ENCODE measurements at places on chromosomes 6 and 20. TPM values are rescaled to one million over a fixed set of nuclear protein-coding genes. Genes with fewer than 3 reads are reported as not detected.
A peak's percentile ranks its signal among the peaks of the same experiment; 100 is the strongest.

DNA sequence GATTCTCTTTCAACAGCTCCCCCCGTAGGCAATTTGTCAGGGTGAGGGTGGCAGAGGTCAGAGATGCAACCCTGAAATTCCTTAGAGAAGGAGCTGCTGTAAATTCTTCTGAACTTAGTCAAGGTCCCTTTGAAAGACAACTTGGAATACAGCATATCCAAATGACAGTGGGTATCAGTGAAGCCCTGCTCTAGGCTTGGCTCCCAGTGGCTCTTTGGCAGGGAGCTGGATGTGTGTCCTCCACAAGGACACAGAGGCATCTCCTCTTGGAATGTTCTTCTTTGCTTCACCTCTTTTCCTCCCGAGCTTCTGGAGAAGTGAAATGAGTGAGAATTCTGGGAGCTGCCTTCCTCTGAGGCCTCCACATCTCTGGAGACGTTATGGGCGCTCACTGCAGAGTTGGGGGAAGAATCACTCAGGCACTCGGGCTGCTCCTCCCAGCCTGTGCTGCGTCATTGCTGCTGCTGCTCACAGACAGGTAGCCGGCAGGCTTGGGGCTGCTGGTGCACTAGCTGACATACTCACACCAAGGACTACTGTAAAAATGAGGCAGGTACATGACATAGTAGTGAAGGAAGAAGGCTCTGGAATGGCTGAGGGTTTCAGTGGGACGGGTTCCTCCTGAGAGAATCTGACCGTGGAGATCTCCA lies 34.1 kb downstream of the DYNLT1 start:
- DNase-seq = no peak

DNA sequence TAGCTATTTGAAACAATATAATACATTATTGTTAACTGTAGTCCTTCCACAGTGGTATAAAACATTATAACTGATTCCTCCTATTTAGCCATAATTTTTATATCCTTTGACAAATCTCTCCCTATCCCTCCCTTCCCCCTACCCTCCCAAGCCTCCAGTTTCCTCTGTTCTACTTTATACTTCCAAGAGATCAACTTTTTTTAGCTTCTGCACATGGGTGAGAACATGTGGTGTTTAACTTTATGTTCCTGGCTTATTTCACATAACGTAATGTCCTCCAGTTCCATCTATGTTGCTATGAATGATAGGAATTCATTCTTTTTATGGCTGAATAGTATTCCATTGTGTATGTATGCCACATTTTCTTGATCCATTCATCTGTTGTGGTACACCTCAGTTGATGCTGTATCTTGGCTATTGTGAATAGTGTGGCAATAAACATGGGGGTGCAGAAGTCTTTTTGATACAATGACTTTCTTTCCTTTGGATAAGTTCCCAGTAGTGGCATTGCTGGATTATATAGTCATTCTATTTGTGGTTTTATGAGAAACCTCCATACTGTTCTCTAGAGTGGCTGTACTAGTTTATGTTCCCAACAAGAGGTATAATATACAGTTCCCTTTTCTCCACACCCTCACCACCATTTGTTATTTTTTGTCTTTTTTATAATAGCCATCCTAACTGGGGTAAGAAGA lies 205.0 kb downstream of the KCNQ5 start:
- no peak for DNase-seq

DNA sequence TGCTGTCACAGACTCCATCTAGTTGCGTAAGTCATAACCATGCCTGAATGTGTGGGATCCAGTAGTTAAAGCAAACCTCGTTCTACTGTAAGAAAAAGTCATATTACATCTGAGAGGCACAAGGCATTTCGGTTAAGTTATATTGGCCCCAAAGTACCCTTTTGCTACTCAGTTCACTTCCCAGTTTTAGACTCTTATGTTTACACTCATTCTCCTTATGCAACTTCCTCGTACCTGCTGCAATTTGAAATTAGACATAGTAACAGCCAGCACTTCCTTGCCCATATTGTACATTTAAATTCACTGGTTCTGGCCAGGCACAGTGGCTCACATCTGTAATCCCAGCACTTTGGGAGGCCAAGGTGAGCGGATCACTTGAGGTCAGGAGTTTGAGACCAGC lies 37.0 kb downstream of the PEX7 start:
- DNase-seq = no peak

- no peak for DNase-seq
These were observed 18.9 kb upstream of the CALHM5 start for GRCh38 chr6:116492331-116493067.

GRCh38 chr20:51678026-51678697 lies 90.0 kb downstream of the ATP9A start:
- no peak for DNase-seq

GRCh38 chr6:170203212-170203611 lies 87.7 kb downstream of the DLL1 start:
- DNase-seq = no peak

GRCh38 chr6:89184344-89184743 lies 32.8 kb downstream of the GABRR1 start:
- DNase-seq = no peak

- DNase-seq = no peak
These were observed 97.4 kb upstream of the CNR1 start for GRCh38 chr6:88263591-88263990.

GRCh38 chr6:42898891-42899361 lies 16.9 kb upstream of the PTCRA start:
- peak; percentile 90 for DNase-seq

DNA sequence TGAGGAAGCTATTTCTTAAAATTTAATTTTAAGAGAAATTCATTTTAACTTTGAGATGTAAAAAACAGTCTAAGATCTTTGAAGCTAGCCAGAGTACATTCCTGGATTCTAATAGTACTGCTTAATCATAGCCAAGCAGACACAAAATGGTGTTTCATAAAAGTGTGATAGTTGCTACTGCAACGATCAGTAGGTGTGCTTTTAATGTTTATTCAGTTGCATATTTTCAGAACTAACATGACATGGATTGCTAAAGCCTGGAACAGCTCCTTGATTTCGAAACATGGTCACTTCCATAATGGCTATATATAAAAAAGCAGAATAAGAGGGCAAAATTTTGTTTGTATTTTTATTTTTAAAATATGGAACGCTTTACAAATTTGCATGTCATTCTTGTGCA lies 35.5 kb downstream of the SESN1 start:
- DNase-seq = no peak

DNA sequence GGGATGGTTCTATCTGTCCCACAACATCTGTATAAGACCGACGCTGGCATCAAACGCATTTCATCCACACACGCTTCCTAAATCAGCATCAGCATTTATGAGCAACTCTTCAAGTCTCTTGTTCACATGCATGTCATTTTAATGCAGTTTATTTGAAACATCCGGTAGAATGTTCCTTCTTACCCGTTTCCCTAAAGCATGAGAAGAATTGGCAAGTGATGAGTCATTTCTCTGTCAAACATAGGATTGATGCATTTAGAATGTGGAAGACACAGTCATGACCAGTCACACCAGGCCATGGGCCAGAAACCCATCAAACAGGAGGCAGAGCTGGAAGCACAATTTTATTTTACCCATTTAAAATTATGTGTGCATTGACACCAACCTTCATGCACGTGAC lies 122.8 kb downstream of the UST start:
- no peak for DNase-seq

GRCh38 chr20:57030611-57031600 lies 235.5 kb downstream of the BMP7 start:
- no peak for DNase-seq

- DNase-seq = no peak
These were observed 100.9 kb downstream of the RNASET2 start for GRCh38 chr6:166855416-166855815.

DNA sequence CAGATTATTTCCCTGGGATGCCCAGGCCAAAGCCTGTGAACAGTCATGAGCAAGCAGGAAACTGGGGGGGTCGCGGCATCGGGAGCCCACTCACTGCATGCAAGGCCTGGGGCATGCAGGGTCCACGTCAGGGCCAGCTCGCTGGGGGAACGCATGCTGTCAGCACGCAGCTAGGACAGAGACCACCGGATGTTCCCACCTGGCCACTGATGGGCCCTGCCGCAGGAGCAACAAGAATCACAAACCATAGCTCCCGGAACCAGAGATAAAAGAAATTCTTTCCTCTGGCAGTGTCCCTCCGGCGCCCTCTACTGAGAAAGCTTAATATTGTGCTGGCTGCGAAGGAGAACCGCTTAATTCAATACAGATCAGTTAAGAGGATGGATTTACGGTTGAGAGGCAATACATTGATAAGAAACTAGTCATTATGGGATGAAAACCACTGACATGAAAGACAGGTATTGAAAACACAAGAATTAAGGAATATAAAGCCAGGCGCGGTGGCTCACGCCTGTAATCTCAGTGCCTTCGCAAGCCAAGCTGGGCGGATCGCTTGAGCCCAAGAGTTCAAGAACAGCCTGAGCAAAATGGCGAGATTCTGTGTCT lies 32.6 kb downstream of the C6orf15 start:
- DNase-seq = peak; percentile 86

DNA sequence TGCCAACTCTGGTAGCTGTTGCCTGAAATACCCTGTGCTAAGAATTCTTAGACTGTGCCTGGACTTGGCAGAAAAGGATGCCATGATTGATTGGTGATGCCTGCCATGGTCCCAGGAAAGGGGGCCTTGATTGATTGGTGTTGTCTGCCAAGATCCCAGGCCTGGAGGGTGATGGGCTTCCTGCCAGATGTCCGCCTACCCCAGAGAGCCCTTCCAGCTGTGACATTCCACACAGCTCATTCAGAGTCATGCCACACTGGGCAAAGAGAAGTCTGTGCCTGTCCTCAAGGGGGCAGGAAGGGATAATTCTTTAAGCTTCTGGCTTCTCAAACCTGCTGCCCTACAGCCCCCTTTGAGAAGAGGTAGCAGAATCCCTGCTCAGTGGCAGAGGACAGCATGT lies 24.6 kb downstream of the RIMS4 start:
- DNase-seq = no peak

ANKEF1 gene
- 3.5 TPM for total RNA-seq

LBP gene
- not detected for total RNA-seq

TFAP2D gene
- total RNA-seq = not detected
